WTC11 (cell line): ENCODE measurements at places on chromosomes 2 and 18. TPM values are rescaled to one million over a fixed set of nuclear protein-coding genes. Genes with fewer than 3 reads are reported as not detected.

DNA sequence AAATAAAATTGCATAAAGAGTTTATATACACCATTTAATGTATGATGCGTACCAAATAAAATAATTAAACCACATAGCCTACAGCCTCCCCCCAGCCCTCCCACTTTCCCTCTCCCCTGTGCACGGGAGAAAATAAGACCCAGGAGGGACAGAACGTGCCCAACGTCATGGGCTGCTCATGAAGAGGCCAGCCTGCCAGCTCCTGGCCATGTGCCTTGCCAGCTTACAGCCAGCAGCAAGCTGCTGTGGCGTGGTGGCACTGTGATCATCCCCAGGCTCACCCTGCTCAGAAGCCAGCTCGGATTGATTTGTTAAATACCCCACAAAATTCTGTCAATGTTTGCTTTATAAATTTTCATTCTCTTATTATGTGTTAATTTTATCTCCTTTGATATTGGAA lies 7.6 kb downstream of the GPR148 start:
- H3K36me3 ChIP-seq: no peaks in the 10 kb centered on the region
- DNase-seq: no peak
- H3K4me3 ChIP-seq: no peak overlapping the region
- no peak overlapping the region for H3K27ac ChIP-seq
- peaks cover 5% of the 10 kb centered on the region; the same call in 1 of the 2 replicates for H3K4me1 ChIP-seq

DNA sequence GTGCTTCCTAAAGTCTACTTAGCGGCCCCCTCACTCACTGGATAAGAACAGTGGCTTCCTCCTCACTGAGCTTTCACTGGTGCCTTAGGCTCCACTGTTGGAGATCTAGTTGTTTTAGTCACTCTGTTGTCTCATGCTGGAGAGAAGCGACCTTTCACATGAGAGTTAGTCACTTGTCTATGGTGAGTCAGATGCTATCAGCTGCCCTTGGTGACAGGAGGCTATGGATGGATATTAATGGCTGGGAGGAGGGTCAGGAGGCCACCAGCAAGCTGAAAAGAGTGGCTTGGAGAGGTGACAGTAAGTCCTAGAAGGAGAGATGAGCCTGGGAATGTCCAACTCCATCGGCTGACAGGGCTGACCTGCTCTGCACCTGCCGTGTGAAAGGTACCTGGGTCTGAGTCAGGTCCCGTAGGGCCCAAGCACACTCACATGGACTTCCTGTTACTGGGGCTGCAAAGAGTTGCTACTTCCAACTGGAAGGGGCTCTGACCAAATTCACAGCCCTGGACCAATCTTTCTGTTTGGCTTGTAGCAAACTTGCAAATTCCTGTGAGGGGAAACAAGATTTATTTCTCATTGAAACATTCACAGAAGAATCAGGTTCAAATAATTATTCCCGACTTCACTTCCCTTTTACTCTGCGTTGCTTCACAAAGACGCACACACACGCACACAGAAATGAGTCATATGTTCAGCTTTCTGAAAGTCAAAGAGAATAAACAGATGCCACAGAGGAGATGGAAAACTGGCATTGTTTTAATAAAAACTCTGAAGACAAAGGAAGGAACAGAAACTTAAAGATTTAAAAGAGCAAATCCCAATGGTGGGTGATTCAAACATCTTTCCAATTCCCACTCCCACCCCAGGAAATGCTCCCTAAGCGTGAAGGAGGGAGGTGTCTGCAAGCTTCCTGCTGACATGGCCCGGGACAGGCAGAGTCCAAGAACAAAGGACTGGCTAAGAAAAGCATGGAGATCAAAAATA lies 203.5 kb upstream of the TWIST2 start:
- H3K4me1 ChIP-seq: no peaks in the 10 kb centered on the region
- H3K4me3 ChIP-seq: no peak overlapping the region
- H3K27ac ChIP-seq: no peak overlapping the region
- no peaks in the 10 kb centered on the region for H3K36me3 ChIP-seq

DNA sequence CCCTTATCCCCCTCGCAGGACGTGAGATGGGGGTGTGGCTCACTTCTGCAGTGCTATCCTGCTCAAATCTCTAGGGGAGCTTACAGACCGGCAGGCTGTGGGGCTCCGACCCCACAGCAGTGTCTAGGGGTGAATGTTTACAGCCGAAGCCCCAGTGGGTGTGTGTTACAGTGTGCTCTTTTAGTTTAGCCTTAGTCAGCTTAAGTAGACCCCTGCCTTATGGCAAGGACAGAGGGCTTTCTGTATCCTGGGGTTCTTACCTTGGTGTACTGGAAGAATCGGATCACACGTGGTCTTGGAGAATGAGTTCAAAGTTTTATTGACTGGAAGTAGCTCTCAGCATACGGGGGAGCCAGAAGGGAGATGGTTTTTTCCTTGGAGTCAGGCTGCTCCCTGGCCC lies 348.2 kb upstream of the GYPC start:
- peaks cover 38% of the 10 kb centered on the region for H3K36me3 ChIP-seq
- H3K27ac ChIP-seq: no peak overlapping the region
- H3K4me1 ChIP-seq: peaks cover 12% of the 10 kb centered on the region
- DNase-seq: no peak

- no peak for DNase-seq
- H3K27me3 ChIP-seq: no peaks in the 10 kb centered on the region
- H3K36me3 ChIP-seq: peaks cover 8% of the 10 kb centered on the region; the same call in 1 of the 2 replicates
- peaks cover 48% of the 10 kb centered on the region for H3K4me1 ChIP-seq
- no peak overlapping the region for H3K27ac ChIP-seq
These were observed 20.3 kb downstream of the HPCAL1 start for GRCh38 chr2:10322973-10323372.

SLC5A6 gene
- 80.8 to 111 TPM (median 86.4 TPM) in 3 replicates for total RNA-seq

SLC35G4 gene
- not detected in 3 replicates for total RNA-seq
